ENCODE measurements at places on chromosomes 16 and 17. TPM values are rescaled to one million over a fixed set of nuclear protein-coding genes. Genes with fewer than 3 reads are reported as not detected.

DNA sequence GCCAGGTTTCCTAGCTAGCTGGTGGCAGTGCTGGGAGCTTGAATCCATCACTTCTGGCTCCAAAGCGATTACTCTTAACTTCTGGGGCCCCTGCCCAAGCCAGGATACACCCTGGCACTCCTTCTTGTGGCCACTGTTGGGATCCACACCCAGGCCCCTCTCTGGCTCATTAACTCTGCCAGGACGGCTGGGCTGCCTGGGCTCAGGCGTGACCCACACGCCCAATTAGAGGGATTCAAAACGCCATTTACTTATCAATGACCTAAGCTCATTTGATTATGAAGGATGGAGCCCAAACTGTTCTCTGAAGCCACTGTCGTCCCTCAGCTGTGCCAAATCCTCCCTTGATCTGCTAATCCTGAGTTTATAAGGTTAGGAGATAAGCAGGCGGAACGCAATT lies 79.7 kb upstream of the BRD7 start:
- H3K4me3 ChIP-seq, result no peak overlapping the region
- no peak overlapping the region for H3K27ac ChIP-seq
- no peaks in the 10 kb centered on the region for H3K27me3 ChIP-seq
- H3K4me1 ChIP-seq, result no peaks in the 10 kb centered on the region
- no peak for DNase-seq
- no peaks in the 10 kb centered on the region for H3K36me3 ChIP-seq

DNA sequence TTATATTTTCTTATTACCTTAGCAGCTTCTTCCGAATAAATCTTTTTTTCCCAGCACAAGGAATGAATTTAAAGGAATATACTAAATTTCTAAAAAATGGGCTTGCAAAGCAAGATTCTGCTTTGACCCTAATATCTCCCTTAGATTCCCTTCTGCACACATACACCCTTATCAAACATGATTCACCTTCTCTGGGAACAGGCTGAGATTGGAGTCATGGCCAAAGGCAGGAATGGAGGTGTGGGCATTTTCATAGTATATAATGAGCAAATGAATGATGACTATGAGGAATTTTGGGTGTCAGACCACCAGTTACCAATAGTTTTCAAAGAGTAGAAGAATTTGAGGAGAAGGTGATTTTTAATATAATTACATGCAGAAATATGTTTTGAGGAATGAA lies 231.3 kb upstream of the CDH11 start:
- H3K36me3 ChIP-seq, result no peaks in the 10 kb centered on the region
- no peaks in the 10 kb centered on the region for H3K4me1 ChIP-seq
- no peaks in the 10 kb centered on the region for H3K27me3 ChIP-seq
- H3K4me3 ChIP-seq, result no peak overlapping the region
- no peak for DNase-seq

DNA sequence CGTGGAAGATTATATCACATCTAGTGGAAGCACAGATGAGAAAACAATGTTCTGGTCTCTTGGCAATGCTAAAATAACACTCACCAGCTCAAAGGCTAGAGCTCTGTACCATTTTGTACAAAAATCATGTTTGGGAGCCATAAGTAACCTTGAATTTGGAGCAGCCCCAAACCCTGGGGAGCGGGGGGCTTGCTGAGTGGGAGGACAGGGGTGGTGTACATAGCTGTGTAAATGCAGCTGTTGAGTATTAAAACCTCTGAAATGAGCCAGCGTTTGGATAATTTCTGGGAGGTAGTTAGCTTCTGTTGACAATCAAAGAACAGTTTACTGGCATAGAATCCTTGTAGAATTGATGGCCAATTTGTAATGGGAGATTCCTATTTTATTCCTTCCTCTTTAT lies 4.3 kb downstream of the MYH8 start:
- no peak for DNase-seq
- no peak overlapping the region for H3K27ac ChIP-seq
- H3K27me3 ChIP-seq, result no peaks in the 10 kb centered on the region
- no peak overlapping the region for H3K4me3 ChIP-seq

DNA sequence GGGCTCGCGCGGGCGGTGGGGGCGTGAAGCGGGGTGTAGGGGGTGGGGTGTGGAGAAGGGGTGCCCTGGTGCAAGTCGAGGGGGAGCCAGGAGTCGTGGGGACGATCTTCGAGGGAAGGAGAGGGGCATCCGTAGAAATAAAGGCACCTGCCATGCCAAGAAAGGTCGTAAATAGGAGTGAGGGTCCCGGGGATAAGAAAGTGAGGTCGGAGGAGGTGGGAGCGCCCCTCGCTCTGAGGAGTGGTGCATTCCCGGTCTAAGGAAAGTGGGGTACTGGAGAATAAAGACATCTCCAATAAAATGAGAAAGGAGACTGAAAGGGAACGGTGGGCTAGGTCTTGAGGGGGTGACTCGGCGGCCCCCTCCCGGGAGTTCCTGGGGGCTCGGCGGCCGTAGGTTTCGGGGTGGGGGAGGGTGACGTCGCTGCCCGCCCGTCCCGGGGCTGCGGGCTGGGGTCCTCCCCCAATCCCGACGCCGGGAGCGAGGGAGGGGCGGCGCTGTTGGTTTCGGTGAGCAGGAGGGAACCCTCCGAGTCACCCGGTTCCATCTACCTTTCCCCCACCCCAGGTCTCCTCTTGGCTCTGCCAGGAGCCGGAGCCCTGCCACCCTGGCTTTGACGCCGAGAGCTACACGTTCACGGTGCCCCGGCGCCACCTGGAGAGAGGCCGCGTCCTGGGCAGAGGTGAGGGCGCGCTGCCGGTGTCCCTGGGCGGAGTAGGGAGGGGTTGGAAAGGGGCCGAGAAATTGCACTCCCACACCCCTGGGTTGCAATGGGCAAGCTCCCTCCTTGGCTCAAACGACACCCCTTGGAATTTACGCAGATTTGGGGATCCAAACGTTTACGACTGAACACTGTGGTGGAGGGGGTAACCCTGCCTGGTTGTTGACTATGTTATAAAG lies 888 bp downstream of the CDH1 start:
- H3K36me3 ChIP-seq, result no peaks in the 10 kb centered on the region
- peak; percentile 83 for DNase-seq
- H3K4me1 ChIP-seq, result peaks cover 41% of the 10 kb centered on the region
- H3K4me3 ChIP-seq, result peak overlapping the region; percentile 75
- H3K27ac ChIP-seq, result peak overlapping the region; percentile 97

DNA sequence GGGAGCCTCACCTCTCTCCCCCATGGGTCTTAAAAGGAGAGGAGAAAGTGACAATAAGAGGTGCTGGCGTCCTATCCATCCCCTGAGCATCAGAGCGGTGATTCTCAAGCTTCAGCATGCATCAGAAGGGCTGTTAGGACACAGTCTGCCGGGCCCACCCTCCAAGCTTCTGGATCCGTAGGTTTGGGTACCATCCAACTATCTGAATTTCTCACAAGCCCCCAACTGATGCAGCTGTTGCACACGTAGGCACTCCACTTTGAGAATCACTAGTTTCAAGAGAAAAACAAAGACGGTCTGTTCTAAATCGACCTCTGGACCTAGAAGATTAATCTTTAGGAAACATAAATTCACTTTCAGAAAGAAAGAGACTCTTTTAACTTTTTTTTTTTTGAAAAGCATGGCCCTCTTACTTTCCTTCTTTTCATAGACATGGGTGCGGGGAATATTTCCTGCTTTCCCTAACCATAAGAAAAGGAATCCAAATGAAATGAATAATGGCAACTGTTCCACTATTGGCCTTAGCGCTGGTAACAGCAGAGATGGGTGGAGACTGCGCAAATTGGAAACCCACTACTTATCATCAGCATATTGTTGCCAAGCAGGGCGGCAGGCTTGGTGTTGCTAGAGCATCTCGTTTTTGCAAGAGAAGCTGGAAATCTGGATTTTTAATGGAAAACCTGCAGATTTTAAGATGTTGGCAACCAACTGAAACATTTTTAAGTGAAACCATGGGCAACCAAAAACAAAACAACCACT lies 144.4 kb downstream of the GAS7 start:
- no peaks in the 10 kb centered on the region for H3K36me3 ChIP-seq
- no peaks in the 10 kb centered on the region for H3K27me3 ChIP-seq
- H3K4me1 ChIP-seq, result no peaks in the 10 kb centered on the region
- H3K4me3 ChIP-seq, result no peak overlapping the region
- H3K27ac ChIP-seq, result no peak overlapping the region

GRCh38 chr17:8695916-8696415 lies 48.7 kb downstream of the CCDC42 start:
- DNase-seq, result no peak
- H3K4me1 ChIP-seq, result peaks cover 3% of the 10 kb centered on the region
- no peak overlapping the region for H3K4me3 ChIP-seq

DNA sequence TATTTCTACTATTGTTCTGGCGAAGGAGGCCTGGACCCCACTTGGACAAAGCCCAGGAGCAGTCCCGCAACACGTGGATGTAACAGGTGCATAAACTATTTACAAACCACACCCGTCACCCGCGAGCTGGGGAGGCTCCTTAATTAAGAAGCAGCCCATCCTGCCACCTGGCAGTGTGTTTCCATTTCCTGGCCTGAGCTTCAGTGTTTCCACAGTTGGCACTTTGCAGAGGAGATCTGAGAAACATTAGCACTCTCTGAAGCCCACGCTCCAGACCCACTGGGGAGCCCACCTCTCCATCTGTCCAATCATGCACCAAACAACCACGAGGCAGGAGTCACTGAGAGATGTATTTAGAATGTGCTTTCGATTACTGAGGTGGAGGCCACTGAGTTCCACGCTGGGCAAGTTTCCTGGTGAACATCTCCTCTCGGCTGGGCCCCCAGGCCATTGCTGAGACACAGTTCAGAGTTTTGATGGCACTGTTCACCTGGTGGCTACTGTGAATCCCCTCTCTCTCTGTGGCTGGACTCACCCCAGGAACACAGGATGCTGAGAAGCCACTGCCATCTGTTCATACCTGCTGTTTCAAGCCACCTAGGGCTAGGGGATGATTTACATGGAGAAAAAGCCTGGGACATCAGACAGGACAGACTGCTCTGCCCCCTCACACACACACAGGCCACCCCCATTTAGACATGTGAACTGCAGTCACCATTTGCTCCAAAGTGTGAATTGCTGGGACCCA lies 129.1 kb downstream of the AIPL1 start:
- DNase-seq, result no peak
- no peaks in the 10 kb centered on the region for H3K27me3 ChIP-seq
- H3K36me3 ChIP-seq, result no peaks in the 10 kb centered on the region
- H3K27ac ChIP-seq, result no peak overlapping the region
- H3K4me3 ChIP-seq, result no peak overlapping the region

GRCh38 chr16:81612351-81613163 lies 166.5 kb upstream of the PLCG2 start:
- no peaks in the 10 kb centered on the region for H3K27me3 ChIP-seq
- H3K4me1 ChIP-seq, result no peaks in the 10 kb centered on the region
- no peak overlapping the region for H3K4me3 ChIP-seq
- H3K27ac ChIP-seq, result peak overlapping the region; percentile 43
- no peak for DNase-seq
- H3K36me3 ChIP-seq, result no peaks in the 10 kb centered on the region

The HOXB8 gene
- not detected for total RNA-seq

GRCh38 chr16:67265834-67266233 lies 13.5 kb upstream of the PLEKHG4 start:
- peaks cover 2% of the 10 kb centered on the region for H3K4me1 ChIP-seq
- no peak overlapping the region for H3K4me3 ChIP-seq
- H3K27me3 ChIP-seq, result no peaks in the 10 kb centered on the region
- H3K36me3 ChIP-seq, result no peaks in the 10 kb centered on the region

DNA sequence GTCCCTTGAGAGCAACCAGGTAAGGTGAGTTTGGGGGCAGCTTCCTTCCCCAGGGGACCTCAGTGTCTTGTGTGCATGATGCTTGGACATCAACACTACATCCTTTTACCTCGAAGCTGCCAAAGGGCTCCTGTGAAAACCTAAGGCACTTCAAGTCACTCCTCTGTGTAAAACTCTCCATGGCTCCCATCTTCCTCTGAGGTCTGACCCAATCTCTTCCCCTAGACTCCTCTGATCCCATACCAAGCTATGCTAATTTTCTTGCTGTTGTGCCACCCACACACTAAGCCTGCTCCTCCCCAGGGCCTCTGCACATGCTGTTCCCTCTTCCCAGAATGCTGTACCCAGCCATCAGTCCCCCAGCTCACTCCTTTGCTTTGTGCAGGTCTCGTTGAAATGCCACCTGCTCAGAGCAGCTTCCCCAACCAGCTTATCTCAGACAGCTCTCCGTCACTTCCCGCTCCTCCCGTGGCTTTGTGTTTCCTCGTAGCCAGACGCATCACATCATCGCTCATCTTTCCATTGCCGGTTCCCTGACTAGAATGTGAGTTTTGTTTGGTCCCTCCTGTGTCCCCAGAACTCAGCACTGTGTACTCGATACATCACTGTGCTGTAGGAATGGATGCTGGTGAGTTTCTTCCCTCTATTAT lies 78.4 kb downstream of the CNGB1 start:
- no peak for DNase-seq
- no peaks in the 10 kb centered on the region for H3K36me3 ChIP-seq
- peak overlapping the region; percentile 82 for H3K27ac ChIP-seq
- H3K4me1 ChIP-seq, result peaks cover 19% of the 10 kb centered on the region
- no peaks in the 10 kb centered on the region for H3K27me3 ChIP-seq

The CORO7 gene
- total RNA-seq, result 17.9 TPM

The TMEM238L gene
- not detected for total RNA-seq

The MAF gene
- 59.7 TPM for total RNA-seq

The SLC38A8 gene
- total RNA-seq, result not detected

- H3K36me3 ChIP-seq, result no peaks in the 10 kb centered on the region
- H3K27me3 ChIP-seq, result no peaks in the 10 kb centered on the region
- peak; percentile 94 for DNase-seq
- H3K4me1 ChIP-seq, result peaks cover 32% of the 10 kb centered on the region
- no peak overlapping the region for H3K4me3 ChIP-seq
- peak overlapping the region; percentile 56 for H3K27ac ChIP-seq
Measured at GRCh38 chr17:74243013-74243755, 29.8 kb downstream of the TTYH2 start.

DNA sequence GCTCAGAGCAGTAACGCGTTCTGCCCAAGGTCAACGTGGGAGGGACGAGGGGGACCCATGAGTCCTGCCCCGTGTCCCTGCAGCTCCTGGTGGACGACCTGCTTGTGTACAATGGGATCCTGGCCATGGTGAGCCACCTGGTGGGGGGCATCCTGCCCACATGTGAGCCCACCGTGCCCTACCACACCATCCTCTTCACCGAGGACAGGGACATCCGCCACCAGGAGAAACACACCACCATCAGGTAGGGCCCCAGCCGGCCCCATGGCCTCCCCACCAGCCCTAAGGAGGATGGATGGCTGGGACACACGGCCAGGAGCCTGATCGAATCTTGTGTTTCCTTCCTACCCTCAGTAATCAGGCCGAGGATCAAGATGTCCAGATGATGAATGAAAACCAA lies 227.6 kb downstream of the KATNIP start:
- peaks cover 3% of the 10 kb centered on the region for H3K4me1 ChIP-seq
- no peaks in the 10 kb centered on the region for H3K36me3 ChIP-seq
- no peak for DNase-seq
- H3K27me3 ChIP-seq, result no peaks in the 10 kb centered on the region

The ITGA2B gene
- total RNA-seq, result 2.0 TPM

GRCh38 chr17:64133546-64134215 lies 3.7 kb upstream of the ERN1 start:
- no peaks in the 10 kb centered on the region for H3K27me3 ChIP-seq
- H3K4me3 ChIP-seq, result no peak overlapping the region
- H3K36me3 ChIP-seq, result no peaks in the 10 kb centered on the region
- peak; percentile 26 for DNase-seq
- no peak overlapping the region for H3K27ac ChIP-seq

The TMEM235 gene
- total RNA-seq, result not detected
